ENCODE measurements at places on chromosomes 12 and 14.

DNA sequence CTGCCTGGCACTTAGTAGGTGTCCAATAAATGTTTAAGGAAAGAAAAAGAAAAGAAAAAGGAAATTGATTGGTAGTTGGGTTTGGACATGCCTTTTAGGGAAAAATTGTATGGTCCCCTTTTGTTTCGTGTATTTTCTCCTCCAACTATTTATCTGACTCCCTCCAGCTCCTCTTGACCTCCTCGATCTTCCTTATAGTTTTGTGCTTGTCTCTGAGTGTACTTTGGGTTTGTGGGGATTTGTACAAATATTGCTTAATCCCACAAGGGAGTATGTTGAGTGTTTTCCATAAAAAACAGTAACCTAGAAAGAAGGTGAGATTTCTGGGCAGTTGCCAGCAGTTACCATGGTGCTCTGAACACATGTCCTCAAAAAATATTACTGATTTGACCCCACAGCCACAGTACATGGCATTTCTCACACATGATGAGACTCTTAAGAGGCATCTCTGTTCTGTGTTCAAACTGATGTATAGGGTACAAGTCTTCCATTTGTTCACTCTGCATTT lies 15.7 kb downstream of the PLEKHG7 start:
- DNase-seq, result no peak

DNA sequence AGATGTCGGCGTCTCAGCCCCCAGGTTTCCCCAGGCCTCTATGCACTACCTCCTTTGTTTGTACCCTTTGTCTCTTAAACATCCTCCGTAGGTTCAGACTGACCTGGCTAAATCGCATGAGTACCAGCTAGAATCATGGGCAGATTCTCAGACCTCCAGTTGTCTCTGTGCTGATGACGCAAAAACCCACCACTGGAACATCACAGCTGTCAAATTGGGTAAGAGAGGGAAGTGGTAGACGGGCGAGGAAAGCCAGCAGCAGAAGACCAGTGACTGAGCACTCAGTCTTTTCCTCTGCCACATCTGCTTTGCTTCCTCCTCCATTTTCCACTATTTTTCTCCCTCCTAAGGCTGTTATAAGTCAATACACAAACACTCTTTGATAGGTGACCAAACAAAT lies 29.7 kb downstream of the A2ML1 start:
- no peak for DNase-seq

- DNase-seq, result no peak
These were observed 23.6 kb upstream of the KCNH3 start for GRCh38 chr12:49515266-49515665.

GRCh38 chr12:131897276-131897675 lies 2.9 kb downstream of the ULK1 start:
- no peak for DNase-seq

DNA sequence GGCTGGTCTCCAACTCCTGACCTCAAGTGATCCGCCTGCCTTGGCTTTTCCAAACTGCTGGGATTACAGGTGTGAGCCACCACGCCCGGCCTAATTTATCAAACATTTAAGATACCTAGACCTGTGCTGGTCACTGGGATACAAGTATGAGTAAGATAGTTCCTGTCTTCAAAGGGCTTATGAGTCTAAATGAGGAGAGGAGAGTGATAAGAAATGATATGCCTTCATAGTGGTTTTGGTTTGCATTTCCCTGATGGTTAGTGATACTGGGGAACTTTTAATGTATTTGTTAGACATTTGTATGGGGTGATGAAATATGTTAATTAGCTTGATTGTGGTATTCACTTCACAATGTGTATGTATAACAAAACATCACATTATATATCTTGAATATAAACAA lies 21.2 kb downstream of the TMED10 start:
- no peak for DNase-seq

- no peak for DNase-seq
These were observed 21.8 kb upstream of the PCNX1 start for GRCh38 chr14:70885343-70886022.

DNA sequence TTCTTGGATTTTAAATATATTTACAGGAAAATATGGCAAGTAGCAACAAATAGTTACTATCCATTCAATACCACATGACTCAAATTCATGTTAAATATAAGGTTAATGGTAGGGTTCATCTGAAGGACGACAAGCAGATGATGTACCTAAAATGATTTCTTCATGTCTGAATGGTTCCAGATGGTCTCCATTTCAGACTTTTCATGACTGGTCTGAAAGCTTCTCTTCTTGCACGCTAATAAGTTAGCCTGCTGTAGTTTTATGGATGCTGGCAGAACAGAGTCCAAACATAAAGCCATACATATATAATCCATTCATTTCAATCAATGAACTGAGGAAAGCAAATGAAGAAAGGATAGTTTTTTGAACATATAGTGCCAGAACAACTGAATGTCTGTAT lies 257.0 kb upstream of the MGAT4C start:
- no peak for DNase-seq

DNA sequence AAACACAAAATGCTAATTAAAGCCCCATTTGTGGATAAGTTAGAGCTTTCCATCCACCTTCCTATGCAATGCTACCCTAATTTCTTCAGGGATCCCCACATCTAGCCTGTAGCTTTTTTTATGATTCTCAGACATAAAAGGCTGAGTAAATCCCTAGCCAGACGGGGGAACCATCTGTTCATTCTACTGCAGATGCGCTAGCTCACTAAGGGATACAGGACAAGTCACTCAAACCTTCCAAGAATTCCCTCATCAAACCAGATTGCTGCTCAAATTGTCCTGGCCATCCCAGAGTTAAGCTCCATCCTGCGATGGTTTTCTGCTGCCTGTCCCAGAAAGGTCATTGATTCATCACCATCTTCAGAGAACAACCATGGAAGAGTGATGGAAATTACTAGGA lies 56.7 kb downstream of the MYRFL start:
- no peak for DNase-seq

DNA sequence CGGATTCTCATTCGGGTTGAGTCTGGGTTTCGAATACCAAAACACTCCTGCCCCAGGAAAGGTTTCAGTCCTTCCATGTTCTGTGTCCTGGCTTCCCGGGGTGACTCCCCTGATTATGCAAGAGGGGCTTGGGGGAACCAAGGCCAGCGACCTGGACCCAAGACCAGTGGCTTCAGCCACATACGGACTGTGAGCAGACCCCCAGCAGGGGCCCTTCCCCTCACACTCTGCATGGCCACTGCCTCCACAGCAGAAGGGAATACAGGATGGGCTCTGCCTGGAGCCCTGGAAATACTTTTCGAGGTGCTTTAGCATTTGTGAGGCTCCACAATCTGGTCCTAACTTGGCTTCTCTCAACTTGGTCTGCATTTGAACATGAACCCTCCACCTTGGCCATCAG lies 19.1 kb downstream of the HDAC7 start:
- DNase-seq, result no peak

DNA sequence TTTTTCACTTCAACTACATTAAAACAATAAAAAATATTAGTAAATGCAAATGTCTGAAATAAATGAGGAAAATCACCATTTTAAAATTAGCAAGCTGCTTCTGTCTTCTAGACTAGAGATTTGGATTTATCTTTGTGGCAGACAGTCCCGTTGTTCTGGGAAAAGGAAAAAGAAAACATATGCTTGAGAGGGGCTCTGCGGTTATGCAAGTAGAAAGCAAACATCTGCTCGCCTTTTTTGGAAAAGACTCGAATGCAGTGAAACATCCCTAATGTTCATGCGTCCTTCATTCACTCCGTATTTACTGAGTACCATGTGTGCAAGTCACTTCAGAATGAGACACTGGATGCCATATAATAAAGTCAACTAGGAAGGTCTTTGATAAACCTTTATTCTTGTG lies 44.9 kb downstream of the IFNG start:
- DNase-seq, result no peak

DNA sequence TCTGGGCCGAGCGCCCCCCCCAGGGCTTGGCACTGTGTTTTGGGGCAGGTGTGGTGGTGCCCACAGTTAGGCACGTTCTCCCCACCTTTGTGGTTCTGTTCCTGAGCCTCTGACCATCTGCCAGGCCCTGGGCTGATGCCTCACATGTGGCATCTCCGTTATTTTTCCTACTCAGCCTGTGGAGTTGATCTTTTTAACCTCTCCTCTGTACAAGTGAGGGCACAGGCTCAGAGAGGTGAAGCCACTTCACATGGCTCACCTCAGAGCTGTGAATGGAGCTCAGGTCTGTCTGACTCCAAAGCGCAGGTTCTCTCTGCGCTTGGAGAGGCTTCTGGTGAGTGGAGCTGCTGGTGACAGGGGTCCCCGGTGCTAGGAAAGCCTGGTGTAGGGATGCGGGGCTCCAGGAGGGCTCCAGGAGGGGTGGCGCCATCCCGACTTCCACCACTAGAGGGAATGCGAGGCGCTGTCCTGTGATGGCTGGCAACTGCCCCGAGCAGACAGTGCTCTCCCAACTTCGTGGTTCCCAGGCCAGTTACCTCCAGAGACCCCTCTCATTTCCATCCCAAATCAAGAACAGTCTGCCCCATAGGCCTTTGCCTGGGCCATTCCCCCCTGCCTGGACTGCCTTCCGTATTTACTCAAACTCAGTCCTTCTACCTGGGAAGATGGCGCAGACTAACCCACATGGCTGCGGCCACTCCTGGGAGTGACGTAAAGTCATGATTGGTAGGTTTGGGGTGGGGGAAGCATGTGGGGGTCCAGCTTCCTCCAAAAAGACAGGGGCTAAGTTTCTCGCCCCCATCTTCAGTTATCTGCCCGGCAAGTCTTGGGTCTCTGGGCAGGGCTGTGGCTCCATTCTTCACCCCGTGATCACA lies 9.9 kb downstream of the BCL7A start:
- peak; percentile 76 for DNase-seq

DNA sequence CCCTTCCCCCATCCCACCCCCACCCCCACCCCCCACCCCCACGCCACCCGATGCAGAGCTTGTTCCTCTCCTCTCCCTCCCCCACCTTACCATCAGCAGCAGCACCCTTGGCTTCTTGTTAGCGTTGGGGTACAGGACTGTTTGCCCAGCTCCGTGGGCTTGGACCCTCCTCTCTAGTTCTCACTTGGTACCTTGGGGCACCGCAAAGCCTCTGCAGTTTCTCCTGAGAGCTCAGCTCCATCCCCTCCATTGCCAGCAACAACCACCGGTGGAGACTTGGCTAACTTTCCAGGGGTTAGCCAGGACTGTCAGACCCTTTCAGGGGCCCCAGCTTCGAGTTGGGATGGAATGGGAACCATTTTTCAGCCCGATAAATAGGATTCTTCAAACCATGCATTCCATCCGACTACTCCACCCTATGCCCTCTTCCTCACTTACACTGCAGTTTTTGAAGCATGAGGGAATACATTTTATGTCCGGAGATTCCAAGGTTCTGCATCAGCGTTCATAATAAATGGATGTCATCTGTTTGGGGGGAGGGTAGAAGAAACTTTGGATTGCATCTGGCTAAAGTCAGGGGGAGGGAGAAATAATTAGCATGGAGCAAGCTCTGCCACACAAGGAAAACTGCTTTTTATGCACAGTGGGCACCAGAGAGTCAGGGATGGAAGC lies 1.1 kb downstream of the SCN8A start:
- DNase-seq, result no peak
